Adrenal gland (tissue), 19 donors: ENCODE measurements at places on chromosomes 3 and 15.

- no peak for DNase-seq
Measured at GRCh38 chr15:77456746-77457145, 36.1 kb downstream of the HMG20A start.

GRCh38 chr3:42680806-42681205 lies 4.5 kb upstream of the KLHL40 start:
- DNase-seq, result no peak

- DNase-seq, result no peak
Measured at GRCh38 chr15:56251315-56252095, 7.8 kb upstream of the RFX7 start.

- no peak for DNase-seq
Measured at GRCh38 chr3:143163562-143164100, 44.1 kb downstream of the CHST2 start.

- no peak for DNase-seq
Measured at GRCh38 chr15:81865850-81866537, 179.8 kb downstream of the MEX3B start.

GRCh38 chr15:33442449-33442848 lies 131.7 kb downstream of the RYR3 start:
- no peak for DNase-seq

DNA sequence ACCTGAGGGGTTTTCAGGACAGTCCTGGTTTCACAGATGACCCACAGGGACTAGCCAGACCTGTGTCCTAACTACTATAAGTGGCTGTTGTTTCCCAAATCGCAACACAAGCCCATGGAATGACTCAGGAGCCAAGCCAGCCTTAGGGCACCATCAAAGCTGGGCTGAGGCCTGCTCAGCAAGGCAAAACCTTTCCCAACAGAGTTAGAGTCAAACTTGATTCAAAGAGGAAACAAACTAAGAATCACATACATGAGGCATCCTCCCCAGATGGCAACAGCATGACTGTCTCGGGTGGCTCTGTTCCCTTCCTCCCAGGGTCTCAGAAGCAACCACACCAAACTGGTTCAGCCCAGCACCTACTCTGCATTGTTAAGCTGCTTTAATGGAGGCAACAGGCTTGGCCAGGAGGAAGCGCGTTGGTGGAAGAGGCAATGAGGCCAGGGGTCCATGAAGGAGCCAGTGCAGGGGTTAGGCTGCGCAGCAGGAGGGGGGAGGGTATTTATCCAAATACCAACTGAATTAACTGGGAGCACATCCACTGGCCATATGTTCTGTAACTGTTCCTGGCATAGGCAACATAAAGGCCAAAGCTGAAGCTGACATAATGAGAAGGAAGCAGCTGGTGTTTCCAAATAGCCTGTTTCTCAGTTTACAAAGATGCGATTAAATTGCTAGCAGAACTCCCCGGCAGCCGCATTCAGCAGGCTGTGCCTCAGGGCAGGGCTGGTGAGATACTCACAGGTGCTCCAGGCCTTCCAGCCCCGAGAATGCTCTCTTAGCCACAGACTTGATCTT lies 102.4 kb downstream of the LRIG1 start:
- no peak for DNase-seq

- no peak for DNase-seq
Measured at GRCh38 chr15:71698030-71698429, 112.3 kb upstream of the NR2E3 start.

- no peak for DNase-seq
Measured at GRCh38 chr3:44516230-44516629, 38.8 kb upstream of the ZNF445 start.

DNA sequence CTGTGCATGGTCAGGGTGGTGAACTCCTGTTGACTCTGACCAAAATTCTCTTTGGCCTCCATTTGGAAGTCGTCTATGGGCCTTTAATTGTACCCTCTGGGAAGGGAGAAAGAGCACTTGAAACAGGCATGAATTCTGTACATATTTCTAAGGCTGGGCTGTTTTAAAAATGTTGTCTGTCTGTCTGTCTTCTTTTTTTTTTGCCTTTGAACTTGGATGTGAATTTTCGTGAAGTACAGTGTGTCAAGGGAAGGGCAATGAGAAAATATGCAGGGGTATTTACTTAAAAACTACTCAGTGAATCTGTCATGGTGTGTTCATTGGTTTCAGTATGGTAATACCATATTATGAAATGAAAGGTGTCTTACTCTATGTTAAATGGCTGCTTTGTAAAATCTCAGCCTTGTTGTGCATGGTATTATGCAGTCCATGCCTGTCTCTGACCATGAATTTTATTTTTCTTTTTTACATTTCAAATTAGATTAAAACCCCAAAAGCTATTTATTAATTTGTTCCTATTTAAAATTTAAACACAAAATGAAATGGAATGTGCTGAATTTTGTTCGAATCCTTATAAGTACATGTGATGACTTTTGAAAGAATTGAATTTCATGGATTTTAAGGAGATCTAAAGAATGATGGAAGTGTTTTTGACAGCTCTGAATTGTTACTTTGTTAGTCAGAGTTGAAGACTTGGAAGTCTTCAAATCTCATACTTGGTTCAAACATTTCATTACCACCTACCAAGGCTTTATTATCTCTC lies 51.1 kb downstream of the RARB start:
- DNase-seq, result no peak

DNA sequence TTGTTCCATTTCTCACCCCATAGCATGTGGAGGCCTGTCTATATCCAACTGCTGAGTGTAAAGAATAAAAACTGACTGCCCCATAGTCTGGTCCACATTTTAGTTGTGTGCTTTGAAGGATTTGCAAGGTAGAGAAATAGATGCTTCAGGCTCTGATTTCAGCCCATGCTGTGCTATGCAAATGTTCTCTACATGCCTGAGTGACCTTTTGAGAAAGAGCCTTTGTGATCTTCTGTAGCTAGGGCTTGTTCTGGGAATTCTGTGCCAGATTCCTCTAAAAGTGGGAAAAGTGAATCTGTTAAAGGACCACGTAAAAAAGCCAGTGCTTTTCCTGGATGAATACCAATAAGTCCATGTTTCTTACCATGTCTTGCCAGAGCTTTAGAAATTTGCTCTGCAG lies 5.2 kb downstream of the KCTD6 start:
- no peak for DNase-seq
